ENCODE measurements at places on chromosomes 12 and 14. TPM values are rescaled to one million over a fixed set of nuclear protein-coding genes. Genes with fewer than 3 reads are reported as not detected.

Gene BCL2L14
- total RNA-seq = 0.51 TPM

Gene KRT71
- total RNA-seq = not detected

Gene TGM1
- 4.9 TPM for total RNA-seq

DNA sequence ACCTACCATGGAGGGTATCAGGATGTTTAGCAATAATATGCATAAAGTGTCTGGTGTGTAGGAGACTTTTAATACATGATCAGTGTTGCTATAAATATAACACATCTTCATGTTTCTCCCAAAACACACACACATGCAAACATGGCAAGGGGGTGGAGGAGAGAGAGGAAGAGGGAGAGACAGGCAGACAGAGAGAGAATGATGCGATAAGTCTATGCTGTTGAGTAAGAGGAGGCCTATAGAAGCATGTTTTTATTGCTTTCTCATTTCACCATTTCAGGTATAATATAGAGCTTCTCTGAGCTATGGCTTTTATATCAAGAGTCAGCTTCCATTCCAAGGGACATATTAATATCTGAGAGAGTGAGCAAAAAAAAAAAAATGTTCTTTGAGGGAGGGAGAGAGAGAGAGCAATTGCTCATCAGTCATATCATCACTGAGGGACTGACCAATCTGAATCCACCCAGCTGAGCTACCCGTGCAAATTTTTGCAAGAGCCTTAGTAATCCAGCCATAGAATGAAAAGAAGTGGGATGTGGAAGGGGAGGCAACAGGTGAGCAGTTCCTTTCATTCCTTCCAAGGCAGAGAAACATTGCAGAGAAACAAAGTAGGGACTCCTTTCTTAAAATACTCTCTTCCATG, 54.8 kb upstream of the RASSF8 start:
- no peak overlapping the region for H3K27ac ChIP-seq
- DNase-seq = no peak
- no peaks in the 10 kb centered on the region for H3K27me3 ChIP-seq
- H3K4me1 ChIP-seq = no peaks in the 10 kb centered on the region
- no peaks in the 10 kb centered on the region for H3K36me3 ChIP-seq

GRCh38 chr14:67575684-67576083, 24.4 kb downstream of the PIGH start:
- DNase-seq = no peak
- H3K4me3 ChIP-seq = no peak overlapping the region
- no peaks in the 10 kb centered on the region for H3K4me1 ChIP-seq
- no peaks in the 10 kb centered on the region for H3K36me3 ChIP-seq
- H3K27ac ChIP-seq = no peak overlapping the region

- H3K4me3 ChIP-seq = no peak overlapping the region
- DNase-seq = no peak
- no peaks in the 10 kb centered on the region for H3K36me3 ChIP-seq
- no peak overlapping the region for H3K27ac ChIP-seq
- H3K4me1 ChIP-seq = no peaks in the 10 kb centered on the region
Observed at GRCh38 chr14:62206456-62206855, 444.2 kb downstream of the SNAPC1 start.

DNA sequence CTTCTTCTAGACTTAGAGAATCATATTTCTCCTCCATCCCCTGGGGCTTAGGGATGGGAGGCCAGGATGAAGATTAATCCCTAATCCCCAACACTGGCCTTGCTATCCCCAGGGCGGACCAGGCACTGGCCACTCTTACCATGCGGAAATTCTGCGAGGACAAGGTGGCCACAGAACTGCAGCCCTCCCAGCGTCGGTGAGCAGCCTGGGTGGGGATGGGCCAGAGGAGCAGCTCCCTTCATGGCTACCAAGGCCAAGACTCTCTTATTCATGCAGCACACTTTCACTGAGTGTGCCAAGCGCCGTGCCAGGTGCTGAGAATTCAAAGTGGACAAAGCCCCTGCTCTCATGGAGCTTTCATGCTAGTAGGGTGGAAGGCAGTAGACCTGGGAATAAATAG, 7.0 kb downstream of the TNS2 start:
- H3K27me3 ChIP-seq = no peaks in the 10 kb centered on the region
- no peak overlapping the region for H3K4me3 ChIP-seq
- H3K27ac ChIP-seq = no peak overlapping the region
- H3K4me1 ChIP-seq = peaks cover 17% of the 10 kb centered on the region

DNA sequence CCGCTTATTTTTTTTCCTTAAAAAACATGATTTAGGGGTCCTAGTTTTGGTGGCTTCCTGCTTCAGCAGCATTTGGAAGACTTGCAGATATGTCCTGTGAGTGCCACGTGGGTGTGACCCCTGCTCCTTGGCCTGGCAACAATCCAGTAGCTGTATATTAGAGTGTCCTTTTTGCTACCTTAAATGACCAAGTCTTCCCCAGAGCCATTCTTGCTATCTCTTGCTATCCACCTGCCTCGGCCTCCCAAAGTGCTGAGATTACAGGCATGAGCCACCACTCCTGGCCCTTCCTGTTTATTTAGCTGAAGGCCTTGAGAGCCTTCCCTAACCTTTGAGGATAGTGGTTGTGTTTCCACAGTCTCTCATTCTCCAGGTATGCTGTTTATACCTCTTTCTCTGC, 17.0 kb downstream of the TPCN1 start:
- no peak overlapping the region for H3K27ac ChIP-seq
- H3K36me3 ChIP-seq = no peaks in the 10 kb centered on the region
- no peak overlapping the region for H3K4me3 ChIP-seq
- H3K4me1 ChIP-seq = peaks cover 3% of the 10 kb centered on the region
- no peaks in the 10 kb centered on the region for H3K27me3 ChIP-seq
